ENCODE measurements at places on chromosomes 12 and 14.

GRCh38 chr14:28830115-28830534, 63.5 kb downstream of the FOXG1 start:
- no peak for DNase-seq

DNA sequence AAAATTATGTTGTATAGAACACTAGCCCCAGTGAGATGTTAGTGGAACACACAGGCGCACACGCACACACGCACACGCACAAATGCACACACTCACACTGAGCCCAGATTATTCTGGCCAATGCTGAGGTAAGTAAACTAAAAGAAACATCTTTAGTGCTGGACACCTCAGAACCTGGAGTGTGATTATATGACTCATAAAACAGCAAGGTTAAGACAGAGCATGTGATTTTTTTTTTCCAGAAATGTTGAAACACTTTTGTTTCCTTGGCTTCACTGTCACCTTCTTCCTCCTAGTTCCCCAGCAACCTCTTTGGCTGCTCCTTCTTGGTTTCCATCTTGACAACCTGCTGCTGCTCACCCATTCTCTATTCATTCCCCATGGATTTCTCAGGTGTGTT, 141.0 kb upstream of the ALG10B start:
- DNase-seq = peak; percentile 58

DNA sequence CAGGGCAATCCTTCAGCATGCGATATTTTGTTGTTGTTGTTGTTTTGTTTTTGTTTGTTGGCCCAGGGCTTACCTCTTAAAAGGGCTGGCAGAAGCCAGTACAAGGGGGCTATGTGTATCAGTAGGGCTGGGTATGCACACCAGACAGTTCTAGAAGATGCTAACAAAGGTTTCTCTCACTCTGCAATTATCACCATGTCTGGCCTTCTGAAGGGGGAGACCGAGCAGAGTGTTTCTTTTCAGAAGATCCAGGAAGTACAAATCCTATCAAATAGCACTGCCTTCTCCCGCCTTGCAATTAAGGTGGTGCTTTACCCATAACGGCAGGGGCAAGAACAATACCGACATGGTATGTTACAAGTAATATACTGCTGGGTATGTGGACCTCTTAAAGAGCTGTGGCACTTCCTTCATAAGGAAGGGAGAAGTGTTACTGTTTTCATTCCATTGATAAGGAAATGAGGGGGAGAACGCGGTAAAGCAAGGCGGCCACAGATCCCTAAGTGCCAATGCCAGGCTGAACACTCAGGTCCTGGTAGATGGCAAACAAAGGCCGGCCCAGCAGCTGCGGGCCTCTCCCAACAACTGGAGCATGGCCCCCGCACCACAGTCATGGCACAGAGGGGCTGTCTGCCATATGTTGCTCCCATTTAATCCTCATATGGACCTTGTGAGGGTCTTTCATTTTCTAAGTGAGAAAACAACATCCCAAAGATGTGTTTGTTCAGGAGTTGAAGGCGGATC, 19.2 kb upstream of the CACNA2D4 start:
- DNase-seq = no peak

DNA sequence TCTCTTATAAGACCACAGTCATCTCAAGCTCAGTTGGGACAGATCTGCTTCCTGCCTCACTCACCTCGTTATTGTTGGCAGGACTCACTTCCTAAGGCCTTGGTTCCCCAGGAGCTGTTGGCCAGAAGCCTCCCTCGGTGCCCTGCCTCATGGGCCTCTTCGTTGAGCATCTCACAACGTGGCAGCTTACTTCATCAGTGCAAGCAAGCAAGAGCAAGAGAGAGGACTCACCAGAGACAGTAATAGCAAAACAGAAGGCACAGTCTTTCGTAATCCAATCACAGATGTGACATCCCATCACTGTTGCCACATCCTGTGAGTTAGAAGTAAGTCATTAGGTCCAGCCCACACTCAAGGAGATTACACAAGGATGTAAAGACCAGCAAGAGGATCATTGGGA, 5.1 kb upstream of the NUMB start:
- no peak for DNase-seq

- DNase-seq = no peak
Measured at GRCh38 chr12:6788972-6789924, at the start of gene CD4. TSS of gene CD4 (plus strand) at chr12:6789528. CDS start at chr12:6800139, 10,611 bp downstream.

DNA sequence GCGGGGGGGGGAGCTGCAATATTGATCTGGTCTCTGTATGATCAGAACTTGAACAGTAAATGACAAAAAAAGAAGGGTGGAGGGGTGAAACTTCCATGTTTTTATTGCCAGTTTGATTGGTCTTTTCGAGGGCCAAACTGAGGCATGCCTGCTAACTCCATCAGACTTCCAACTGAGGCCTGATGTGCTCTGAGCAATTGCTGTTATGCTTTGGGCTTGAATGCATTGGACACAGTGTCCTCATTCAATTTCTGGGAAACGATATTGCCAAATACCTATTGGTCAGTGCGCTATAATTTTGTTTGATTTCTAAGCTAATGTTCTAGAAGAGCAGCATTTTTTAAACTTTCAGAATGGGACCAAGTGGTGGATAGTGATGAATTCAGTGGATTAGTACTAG, 2.1 kb upstream of the SLC38A2 start:
- DNase-seq = no peak

DNA sequence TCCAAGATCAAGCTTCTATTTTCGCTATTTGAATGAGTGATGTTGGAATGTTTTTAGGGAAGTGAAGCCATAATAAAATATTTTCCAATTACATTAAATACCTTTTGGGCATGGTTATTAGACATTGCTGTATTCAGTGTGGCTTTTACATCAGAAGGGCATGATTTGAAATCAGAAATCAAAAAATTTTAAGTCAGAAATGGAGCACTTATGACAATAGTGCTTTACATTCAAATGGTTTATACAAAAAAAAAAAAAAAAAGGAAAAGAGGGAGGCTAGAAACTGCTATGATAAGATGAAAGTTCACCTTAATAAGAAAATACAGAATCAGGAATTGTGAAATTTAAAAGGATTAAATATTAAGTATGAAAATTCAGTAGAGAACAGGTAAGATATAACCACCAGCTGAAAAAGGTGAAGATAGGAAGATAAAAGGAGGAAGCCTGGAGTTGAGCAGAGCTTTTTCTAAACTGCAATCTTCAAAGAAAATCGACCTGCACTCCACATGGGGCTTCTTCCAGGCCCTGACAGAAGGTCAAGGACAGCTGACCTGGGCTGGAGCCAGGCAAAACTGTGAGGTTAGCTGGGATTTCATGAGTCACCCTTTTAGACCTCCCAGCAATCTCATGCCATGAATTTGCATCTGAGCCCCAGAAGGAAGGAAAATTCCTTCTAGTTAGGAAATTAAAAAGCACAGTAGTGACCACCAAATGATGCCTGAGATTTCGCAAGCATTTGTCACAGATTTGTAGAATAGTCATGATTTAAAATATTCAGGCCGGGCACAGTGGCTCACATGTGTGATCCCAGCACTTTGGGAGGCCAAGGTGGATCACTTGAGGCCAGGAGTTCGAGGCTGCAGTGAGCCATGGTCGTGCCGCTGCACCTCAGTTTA, 23.4 kb upstream of the BMP4 start:
- DNase-seq = peak; percentile 10

- no peak for DNase-seq
Measured at GRCh38 chr14:73168274-73168673, 32.0 kb downstream of the PSEN1 start.

GRCh38 chr14:102277874-102278630, 26.9 kb downstream of the MOK start:
- no peak for DNase-seq

DNA sequence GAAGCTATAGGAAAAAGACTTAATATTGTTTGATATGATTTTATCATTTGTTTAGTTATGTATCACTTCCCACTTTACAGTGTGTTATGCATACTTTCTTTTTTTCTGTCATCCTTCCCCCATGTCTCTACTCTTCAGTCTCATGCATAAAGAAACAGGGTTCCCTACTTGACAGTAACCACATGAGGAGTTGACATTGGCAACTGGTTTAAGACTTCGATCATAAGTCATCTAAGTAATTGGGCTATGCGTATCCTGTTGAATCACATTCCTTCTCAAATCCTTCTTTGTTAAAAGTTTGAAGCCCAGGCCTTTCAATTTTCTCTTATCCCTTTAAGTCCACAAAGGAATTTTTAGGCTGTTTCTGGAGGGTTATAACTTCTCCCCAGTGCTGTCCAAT, 358.7 kb downstream of the RAD51B start:
- no peak for DNase-seq

DNA sequence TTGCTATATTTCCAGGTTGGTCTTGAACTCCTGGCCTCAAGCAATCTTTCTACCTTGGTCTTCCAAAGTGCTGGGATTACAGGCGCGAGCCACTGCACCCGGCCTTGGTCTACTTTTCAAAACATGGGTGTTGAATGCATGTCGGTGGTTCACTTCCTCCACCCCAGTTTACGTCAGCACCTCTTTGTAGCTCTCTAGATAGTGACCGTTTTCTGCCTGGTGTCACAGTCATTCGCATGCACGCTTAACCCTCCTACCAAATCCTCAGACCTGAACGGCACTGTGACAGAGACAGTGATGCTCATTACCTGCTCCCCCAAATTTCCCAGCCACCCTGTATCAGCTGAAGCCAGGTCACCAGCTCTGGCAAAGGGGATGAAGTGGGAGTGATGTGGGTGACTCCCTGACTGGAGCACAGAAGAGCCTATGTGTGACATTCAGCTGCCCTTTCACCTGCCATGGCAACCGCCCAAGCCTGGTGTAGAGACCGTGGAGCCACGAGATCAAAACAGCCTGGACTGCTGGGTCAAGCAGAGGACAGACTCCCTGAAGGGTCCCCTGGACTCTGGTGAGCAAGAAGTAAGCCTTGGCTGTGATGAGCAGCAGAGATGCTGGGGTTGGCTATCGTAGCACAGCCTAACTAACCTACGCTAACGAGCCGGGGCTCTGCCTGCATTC, 66.2 kb upstream of the GPR68 start:
- no peak for DNase-seq

- peak; percentile 73 for DNase-seq
Measured at GRCh38 chr12:94650143-94651056, at the start of gene TMCC3. TSS of gene TMCC3 (minus strand) at chr12:94650557. CDS start at chr12:94650430, 127 bp downstream.

- no peak for DNase-seq
Measured at GRCh38 chr12:53326460-53327185, 5.2 kb upstream of the AAAS start.

GRCh38 chr12:72836194-72836593, 564.0 kb downstream of the TRHDE start:
- DNase-seq = no peak

All from ACHN (cell line).